ENCODE measurements at places on chromosomes 2 and 18.

DNA sequence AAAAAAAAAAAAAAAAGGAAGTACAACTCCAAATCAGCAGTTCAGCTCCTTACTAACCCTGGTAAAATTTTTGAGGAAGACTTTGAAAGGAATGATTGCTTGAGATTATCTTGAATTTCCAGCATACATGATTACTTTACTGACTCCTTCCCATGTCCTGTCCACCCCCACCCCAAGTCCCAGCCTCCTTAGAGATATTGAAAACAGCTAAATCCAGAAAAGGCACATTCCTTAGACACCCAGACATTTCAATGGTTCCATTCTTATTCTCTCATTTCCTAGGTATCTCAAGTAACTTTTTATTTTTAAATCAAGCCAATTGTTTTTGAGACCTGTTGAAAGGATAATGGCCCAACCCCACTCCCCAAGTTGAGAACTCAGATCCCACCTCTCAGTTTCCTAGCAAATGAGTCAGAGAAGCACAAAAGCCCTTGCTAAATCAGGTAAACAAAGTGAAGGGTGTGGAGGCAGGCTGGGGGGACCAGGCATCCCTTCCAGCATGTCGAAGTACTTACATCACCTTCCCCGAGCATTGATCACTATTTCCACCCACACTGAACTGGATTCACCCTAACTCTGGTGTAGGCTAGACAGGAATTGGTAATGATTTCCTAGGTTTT lies 95.4 kb upstream of the FZD7 start:
- DNase-seq: no peak

GRCh38 chr2:115075800-115076199 lies 633.4 kb downstream of the DPP10 start:
- no peak for DNase-seq

- no peak for DNase-seq
Observed at GRCh38 chr18:71784777-71785176, 759.4 kb downstream of the CBLN2 start.

GRCh38 chr2:120953843-120954584 lies 218.3 kb downstream of the GLI2 start:
- DNase-seq: no peak
